ENCODE measurements at places on chromosomes 1 and 21. TPM values are rescaled to one million over a fixed set of nuclear protein-coding genes. Genes with fewer than 3 reads are reported as not detected.

CDK18 gene
- 1.3 TPM for total RNA-seq

SPRR2E gene
- not detected for total RNA-seq

UMODL1 gene
- not detected for total RNA-seq

SGIP1 gene
- total RNA-seq = 34.6 TPM

ADAMTSL4 gene
- total RNA-seq = 21.5 TPM

Measured in smooth muscle cell of trachea (primary cell).